CD4-positive, alpha-beta T cell treated with Interleukin-4 for 1 hour (primary cell): ENCODE measurements at places on chromosomes 12 and 14.
A peak's percentile ranks its signal among the peaks of the same experiment; 100 is the strongest.

DNA sequence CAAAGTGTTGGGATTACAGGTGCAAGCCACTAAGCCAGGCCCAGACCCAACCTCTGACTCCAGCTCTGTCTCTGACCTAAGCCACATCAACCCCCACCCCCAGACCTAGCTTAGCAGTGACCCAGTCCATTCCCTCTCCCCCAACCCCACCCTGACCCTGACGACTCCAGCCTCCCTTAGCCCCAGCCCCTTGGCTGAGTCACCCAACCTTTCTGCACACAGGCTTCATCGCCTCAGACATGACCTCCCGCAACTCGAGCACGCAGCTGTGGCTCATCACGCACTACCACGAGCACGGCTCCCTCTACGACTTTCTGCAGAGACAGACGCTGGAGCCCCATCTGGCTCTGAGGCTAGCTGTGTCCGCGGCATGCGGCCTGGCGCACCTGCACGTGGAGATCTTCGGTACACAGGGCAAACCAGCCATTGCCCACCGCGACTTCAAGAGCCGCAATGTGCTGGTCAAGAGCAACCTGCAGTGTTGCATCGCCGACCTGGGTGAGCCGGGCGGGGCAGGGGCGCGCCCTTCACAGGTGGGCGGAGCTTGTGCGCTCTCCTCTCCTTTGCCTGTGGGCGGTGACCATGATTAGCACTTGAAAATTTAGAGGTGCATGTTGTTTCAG, 7.8 kb downstream of the ACVRL1 start:
- DNase-seq: no peak

- DNase-seq: peak; percentile 18
Observed at GRCh38 chr14:73785336-73785833, 66.2 kb upstream of the PTGR2 start.

GRCh38 chr12:19431407-19432308, 7.6 kb upstream of the AEBP2 start:
- peak; percentile 14 for DNase-seq

GRCh38 chr12:56529656-56530055, 8.0 kb downstream of the RBMS2 start:
- no peak for DNase-seq

DNA sequence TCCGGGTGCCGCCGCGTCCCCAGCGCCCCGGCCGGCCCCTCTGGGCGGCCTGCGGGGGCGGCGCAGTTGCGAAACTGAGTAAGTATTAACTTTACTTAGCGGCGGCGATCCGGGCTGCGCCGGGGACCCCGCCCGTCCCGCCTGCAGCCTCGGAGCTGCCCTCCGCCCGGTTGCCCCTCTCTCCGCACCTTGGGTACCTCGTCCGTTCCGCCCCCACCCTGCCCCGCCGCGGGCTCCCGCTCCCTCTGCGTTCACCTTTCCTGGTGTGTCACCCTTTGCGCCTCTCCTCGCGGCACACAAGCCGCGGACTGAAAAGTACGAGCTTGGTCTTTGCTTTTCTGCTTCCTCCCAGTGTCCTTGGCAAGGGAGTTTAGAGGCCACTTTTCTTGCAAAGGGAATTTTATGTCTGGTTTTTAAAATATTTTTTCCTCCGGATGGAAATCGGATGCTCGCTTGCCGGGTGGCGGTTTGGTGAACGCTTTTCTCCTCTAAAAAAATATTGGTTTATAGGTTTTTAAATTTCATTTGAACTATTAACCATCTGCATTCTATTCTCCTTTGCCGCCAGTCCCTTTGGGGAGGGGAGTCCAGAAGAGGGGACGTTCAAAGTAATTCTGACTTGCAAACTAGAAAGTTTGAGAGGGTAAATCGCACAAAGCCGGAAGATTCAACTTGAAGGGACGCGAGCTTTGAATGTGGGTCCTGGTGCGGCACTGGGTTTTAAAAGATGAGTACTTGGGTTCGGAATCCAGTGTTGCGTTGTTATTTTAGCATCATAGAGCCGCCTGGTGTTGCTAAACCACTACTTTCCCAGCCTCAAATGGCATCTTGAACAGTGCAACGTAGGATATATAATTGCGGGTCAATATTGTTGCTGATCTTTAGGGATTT, 834 bp downstream of the RASSF8 start:
- no peak for DNase-seq
